Activated T-cell treated with anti-CD3 and anti-CD28 coated beads, Interleukin-2, amount 50 U/mL, for 72 hours (primary cell): ENCODE measurements at places on chromosomes 12 and 14. TPM values are rescaled to one million over a fixed set of nuclear protein-coding genes. Genes with fewer than 3 reads are reported as not detected.

PTPN21 gene
- total RNA-seq = 0.14 TPM

DNA sequence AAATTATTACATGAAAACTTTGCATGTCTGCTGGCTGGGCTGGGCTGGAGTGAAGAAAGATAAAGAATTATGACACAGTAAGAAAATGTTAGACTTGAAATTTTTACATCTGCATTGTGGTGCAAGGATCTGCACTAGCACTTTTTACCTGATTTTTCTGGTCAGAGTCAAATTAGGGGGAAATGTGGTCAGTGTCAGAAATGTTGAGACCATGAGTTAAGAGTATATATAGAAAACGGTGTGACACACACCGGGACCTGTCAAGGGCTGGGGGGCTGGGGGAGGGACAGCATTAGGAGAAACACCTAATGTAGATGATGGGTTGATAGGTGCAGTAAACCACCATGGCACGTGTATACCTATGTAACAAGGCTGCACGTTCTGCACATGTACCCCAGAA, 90.3 kb downstream of the IGF1 start:
- H3K27ac ChIP-seq = no peak overlapping the region
- DNase-seq = no peak
- no peaks in the 10 kb centered on the region for H3K4me1 ChIP-seq
- H3K27me3 ChIP-seq = peaks cover 46% of the 10 kb centered on the region
- H3K36me3 ChIP-seq = no peaks in the 10 kb centered on the region
- no peak overlapping the region for H3K4me3 ChIP-seq

DNA sequence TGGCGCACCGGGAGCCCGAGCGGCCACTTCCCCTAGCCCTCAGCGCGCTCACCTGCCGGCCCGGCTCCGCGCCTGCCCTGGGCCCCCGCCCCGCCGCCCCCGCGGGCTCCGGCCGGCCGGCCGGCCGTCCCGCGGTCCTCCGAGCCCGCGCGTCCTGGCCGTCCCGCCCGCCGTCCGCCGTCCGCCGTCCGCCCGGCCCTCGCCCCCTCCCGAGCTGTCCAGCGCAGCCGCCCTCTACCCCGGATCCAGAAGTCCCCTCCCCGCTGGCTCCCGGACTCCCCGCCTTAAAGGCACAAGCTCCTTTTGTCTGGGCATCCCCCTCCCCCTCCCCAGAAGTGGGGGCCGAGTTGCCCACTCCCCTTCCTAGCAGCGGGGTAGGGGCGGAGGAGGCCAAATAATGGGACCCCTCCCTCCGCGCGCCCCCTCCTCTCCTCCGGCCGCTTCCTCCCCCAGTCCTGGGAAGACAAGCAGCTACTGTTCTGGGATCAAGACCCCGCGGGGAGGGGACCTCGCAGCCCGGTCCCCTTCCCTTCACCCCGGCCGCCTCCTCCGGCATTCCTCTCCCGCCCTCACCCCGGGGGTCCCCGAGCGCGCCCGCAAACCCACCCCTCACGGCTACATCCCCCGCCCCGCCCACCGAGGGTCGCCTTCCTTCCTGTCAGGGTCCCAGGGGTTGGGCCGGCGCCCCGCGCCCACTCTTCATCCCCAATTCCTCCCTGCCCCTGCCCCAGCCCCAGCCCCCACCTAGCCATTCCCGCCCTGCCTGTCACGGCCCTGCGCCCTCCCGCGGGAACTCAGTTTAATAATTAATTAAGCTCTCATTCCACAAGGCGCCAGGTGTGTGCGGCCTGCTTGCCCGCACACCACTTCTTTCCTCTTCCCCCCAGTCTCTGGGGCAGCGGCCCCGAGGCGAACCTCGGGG, at the start of gene ADCY6:
TSS of gene ADCY6 (minus strand) at position 236 of the 922 bp plus-strand sequence. CDS start 5,655 bp downstream, outside the sequence.
- H3K4me3 ChIP-seq = peak within 1 kb of the TSS; percentile 82
- H3K27me3 ChIP-seq = peaks cover 55% of the 10 kb centered on the region
- peaks cover 5% of the 10 kb centered on the region for H3K4me1 ChIP-seq
- H3K27ac ChIP-seq = no peak within 1 kb of the TSS

DNA sequence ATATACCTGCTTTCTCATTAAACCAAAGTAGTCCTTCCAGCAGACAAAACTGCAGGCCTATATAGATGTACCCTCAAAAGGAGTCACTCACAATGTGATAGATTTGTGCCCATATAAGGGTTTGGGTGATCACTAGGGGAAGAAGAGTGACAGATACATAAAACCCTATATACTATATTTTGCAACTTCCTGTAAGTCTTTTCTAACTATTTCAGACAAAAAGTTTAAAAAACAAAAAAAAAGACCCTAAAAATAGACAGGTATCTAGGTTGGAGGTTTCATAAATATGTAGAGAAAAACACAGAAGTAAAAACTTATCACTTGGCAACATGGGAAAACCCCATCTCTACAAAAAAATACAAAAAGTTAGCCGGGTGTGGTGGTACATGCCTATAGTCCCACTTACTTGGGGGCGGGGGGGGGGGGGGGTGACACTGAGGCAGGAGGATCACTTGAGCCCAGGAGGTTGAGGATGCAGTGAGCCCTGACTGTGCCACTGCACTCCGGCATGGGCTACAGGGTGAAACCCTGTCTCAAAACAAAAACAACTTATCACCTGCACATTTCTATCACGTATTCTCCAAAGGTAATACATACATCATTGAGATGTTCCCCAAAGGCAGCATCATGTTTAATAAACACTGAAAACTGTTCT, 2.9 kb downstream of the VCPKMT start:
- H3K27ac ChIP-seq = peak overlapping the region; percentile 91
- H3K27me3 ChIP-seq = no peaks in the 10 kb centered on the region
- peaks cover 14% of the 10 kb centered on the region for H3K36me3 ChIP-seq
- no peak for DNase-seq
- peaks cover 62% of the 10 kb centered on the region for H3K4me1 ChIP-seq
- H3K4me3 ChIP-seq = no peak overlapping the region

- peak overlapping the region; percentile 38 for H3K27ac ChIP-seq
- H3K36me3 ChIP-seq = peaks cover 2% of the 10 kb centered on the region
- H3K4me1 ChIP-seq = peaks cover 70% of the 10 kb centered on the region
- DNase-seq = no peak
- H3K4me3 ChIP-seq = peak overlapping the region; percentile 81
Measured at GRCh38 chr12:96421014-96421413, 20.8 kb upstream of the CDK17 start.

GRCh38 chr12:132470397-132470796, 19.6 kb upstream of the FBRSL1 start:
- H3K27me3 ChIP-seq = peaks cover 12% of the 10 kb centered on the region
- peaks cover 36% of the 10 kb centered on the region for H3K4me1 ChIP-seq
- no peak for DNase-seq

- H3K36me3 ChIP-seq = peaks cover 4% of the 10 kb centered on the region
- no peaks in the 10 kb centered on the region for H3K27me3 ChIP-seq
- peaks cover 29% of the 10 kb centered on the region for H3K4me1 ChIP-seq
- H3K27ac ChIP-seq = no peak overlapping the region
Measured at GRCh38 chr12:12686925-12687324, 9.1 kb downstream of the GPR19 start.

HHIPL1 gene
- 0.39 TPM for total RNA-seq

- H3K36me3 ChIP-seq = no peaks in the 10 kb centered on the region
- no peak overlapping the region for H3K4me3 ChIP-seq
- no peaks in the 10 kb centered on the region for H3K27me3 ChIP-seq
Measured at GRCh38 chr12:129854591-129854990, 49.2 kb downstream of the TMEM132D start.

DNA sequence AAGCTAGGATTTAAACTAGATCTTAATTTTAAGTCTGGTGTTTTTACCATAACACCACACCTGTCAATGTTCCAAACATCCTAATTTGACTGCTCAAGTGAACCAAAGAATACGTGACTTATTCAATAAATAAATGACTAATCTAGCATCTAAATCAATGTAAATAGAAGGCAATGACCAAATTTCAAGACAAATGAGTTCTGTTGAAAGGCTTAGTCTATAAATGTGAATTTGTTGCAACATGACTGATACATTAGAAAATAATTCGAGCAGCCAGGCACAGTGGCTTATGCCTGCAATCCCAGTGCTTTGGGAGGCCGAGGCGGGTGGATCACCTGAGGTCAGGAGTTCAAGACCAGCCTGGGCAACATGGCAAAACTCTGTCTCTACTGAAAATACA, 15.1 kb downstream of the ZFC3H1 start:
- no peak overlapping the region for H3K4me3 ChIP-seq
- no peak for DNase-seq
- peaks cover 31% of the 10 kb centered on the region for H3K36me3 ChIP-seq
- H3K27ac ChIP-seq = no peak overlapping the region
